ENCODE measurements at places on chromosomes 1 and 21.

GRCh38 chr1:177126267-177126666 is 38.2 kb downstream of the ASTN1 start:
- ATAC-seq: no peak

DNA sequence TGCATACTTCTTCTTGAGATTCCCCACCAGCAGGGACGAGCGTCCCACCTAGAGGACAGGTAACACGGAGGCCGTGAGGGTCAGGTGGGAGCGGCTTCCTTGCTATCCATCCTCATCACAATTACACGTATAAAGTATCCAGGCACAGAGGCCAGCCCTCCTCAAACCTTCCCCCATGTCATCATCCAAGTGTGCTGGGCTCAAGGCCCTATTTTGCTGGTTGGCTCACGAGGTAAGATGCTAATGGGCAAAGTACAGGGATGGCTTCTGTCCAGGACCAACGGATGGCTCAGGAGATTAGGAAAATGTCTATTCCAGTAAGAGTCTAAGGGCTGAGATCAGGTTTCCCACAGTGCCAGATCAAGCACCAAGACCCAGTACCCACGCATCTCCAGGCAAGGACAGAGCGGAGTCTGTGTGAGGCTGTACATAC is 11.5 kb upstream of the A3GALT2 start:
- no peak for ATAC-seq

- ATAC-seq: peak; percentile 45
These were observed 25.8 kb upstream of the LSS start for GRCh38 chr21:46254208-46254975.

DNA sequence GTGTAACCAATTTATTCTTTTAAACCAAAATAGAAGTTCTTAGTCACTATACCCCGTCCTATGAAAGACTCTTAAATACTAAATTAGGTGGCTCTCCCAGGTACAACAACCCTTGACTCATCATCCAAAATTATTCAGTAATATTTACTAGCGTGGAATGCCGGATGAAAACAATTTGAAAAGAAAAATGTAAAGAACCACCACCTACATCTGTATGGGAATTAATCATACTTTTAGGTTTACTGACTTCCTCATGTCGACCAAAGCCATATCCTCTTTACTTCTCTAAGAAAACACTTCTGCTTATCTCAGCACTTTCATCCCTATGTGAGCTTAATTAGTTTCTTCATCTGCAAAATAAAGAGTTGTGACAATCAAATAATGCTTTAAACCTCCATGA is 139.6 kb downstream of the AKT3 start:
- peak; percentile 93 for ATAC-seq

DNA sequence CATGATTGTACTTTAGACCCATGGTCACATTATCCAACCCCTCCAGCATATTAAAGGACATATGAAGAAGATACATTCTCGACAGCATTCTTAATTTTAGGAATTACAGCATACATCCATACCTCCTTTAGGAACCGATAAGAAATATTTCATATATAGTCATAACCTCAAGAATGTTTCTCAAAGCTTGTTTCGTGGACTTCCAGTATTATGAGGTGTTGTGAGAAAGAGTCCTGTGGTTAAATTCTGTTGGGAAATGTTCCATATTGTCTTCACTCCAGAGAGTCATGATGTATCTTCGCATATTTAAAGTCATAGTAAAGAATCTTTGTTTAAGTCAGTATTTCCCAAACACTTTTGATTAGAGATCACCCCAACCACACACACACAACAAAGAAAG is 321.0 kb upstream of the SNX7 start:
- ATAC-seq: no peak

DNA sequence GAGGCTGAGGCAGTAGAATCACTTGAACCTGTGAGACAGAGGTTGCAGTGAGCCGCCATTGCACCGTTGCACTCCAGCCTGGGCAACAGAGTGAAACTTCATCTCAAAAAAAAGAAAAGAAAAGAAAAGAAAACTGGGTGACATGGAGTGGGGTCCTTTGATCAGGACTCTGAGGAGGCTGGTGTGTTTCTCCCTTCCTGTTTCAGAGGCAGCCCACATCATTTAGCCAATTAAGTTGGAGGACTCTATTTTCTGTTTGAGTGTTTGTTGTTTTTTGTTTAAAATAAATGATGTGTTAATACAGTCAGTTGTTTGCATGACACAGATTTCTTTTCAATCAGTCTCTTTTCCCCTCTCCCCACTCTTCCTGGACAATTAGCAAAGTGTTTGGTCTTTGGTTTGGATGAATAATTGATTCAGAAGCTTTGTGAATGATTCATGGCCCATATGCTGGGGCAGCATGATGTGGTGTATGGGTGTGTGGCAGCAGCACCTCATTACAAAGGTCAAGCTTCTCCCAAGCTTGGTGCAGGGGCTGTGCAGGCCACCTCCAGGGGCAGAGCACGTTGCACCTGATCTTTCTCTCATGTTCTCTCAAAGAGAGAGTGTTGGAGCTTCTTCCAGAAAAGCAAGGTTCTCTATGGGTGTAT is 48.8 kb downstream of the CACNA1E start:
- no peak for ATAC-seq

All from activated T-helper 17 cell treated with anti-CD3 and anti-CD28 coated beads, Interleukin-2, amount 50 U/mL, for 72 hours (primary cell).